Myocyte (in vitro differentiated cells): ENCODE measurements at places on chromosomes 5 and 9. TPM values are rescaled to one million over a fixed set of nuclear protein-coding genes. Genes with fewer than 3 reads are reported as not detected.

- DNase-seq: peak; percentile 20
Observed at GRCh38 chr5:95884017-95884325, 61.4 kb upstream of the GLRX start.

The ZNF366 gene
- 0.31 and 1.4 TPM in 2 replicates for total RNA-seq

The EQTN gene
- not detected in 2 replicates for total RNA-seq

DNA sequence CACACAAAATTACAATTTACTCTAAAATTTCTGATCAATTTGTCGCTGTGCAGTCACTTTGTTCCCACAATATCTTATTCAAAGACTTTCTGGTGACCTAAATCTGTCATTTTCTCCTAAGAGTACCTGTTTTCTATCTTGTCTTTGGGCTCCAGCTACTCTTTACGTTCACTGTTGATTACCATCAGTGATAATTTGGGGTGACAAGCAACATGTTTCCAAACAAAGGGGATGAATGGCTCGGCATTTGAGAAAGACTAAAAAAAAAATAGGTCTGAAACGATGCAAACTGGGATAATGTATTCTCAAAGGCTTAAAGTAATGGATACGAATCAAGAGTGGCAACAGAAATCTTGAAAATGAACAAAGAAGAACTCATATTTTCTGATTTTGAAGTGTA is 205.2 kb upstream of the DAB2 start:
- no peak for DNase-seq

The GOLPH3 gene
- total RNA-seq: 48.0 and 53.8 TPM in 2 replicates

DNA sequence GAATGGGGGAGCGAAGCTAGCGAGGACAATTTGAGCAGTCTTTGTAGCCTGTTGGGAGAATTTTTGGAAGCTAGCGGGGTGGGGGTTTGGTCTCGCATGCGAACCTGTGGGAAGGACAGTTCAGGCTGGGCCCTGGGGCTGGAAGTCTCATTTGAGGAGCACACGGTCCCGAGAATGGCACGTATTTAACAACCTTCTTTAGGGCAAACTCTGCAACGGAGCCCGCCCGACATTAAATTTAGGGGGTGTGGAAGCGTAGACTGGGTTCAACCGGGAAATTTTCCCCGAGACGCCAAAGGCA is 35.2 kb upstream of the NFIB start:
- DNase-seq: no peak

GRCh38 chr9:121273064-121273775 is 5.3 kb downstream of the GSN start:
- DNase-seq: no peak

The TBC1D13 gene
- 30.2 and 42.4 TPM in 2 replicates for total RNA-seq

The CCL21 gene
- total RNA-seq: not detected in 2 replicates

The POC5 gene
- total RNA-seq: 11.9 and 12.1 TPM in 2 replicates

- DNase-seq: no peak
Observed at GRCh38 chr9:93630806-93631411, 54.5 kb downstream of the PHF2 start.

DNA sequence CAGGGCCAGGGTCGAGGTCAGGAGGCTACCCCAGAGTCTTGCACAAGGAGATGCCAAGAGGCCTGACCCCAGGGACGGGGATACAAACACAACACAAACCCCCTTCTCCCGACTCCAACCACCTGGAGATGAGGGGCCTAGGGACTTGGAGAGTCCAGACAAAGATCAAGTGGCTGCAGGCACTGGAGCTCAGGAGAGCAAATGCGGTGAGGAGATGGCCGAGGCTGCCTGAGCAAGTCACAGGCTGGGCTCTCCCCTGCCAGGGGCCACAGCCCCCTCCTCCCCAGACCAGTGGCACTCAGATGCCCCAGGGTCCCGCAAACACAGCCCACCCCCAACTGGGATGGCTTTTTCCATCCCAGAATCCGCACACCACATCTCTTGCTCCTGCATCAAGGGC is 15.8 kb downstream of the SH3GLB2 start:
- no peak for DNase-seq

The SHOC1 gene
- total RNA-seq: not detected in 2 replicates

- DNase-seq: peak; percentile 84
Observed at GRCh38 chr9:70407081-70407503, 7.4 kb downstream of the KLF9 start.

DNA sequence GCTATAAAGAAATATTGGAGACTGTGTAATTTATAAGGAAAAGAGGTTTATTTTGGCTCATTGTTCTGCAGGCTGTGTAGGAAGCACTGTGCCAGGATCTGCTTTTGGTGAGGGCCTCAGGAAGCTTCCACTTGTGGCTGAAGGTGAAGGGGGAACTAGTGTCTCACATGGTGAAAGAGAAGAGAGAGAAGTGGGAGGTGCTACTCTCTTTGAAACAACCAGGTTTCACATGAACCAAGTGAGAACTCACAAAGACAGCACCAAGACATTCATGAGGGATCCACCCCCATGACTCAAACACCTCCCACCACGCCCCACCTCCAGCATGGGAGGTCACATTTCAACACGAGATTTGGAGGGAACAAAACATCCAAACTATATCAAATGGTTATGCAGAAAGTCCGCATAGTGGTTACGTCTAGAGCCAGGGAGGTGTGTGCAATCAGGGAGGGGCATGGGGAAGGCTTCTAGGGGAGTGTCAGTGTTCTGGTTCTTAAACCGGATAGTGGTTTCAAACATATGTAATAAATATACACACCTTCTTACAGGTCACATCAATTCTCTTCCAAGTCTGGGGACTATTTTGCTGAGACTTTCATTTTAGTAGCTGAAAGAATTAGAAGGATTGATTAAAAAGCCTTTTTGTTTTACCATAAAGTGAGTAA is 113.0 kb downstream of the TRIO start:
- no peak for DNase-seq

GRCh38 chr5:33883482-33883881 is 8.3 kb downstream of the ADAMTS12 start:
- DNase-seq: no peak

- no peak for DNase-seq
Observed at GRCh38 chr9:127773272-127773671, 5.2 kb downstream of the SH2D3C start.

DNA sequence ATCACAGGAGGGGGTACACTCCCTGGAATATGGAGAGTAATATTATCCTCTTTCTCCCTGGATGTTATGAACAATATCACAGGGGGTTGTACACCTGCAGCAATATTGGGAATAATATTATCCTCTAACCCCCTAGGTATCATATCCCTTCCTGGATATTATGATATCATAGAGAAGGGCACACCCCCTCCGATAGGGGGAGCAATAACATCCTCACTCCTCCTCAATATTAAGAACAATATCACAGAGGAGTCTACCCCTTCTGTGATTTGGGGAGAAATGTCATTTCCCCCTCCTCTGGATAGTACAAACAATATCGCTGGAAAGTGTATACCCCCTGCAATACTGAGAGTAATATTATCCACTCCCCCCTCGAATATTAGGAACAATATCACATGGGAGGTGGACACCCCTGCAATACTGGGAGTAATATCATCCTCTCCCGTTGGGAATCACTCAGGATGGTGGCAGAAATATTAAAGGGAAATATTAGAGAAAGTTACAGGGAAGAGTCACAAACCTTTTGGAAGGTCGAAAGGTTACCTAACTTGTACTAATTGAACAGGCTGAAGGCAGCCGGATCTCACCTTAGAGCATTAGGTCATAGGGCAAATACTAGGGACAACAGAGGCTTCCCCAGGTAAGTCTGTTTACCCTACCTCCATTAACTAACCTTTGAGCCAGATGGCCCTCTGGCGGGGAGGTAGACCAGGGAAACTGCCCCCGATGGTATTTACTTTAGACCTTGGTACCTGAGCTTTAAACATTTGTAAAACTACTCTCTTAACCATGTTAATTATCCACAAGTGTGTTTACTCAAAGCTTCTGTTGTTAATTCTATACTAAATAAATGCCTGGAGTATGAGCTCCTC is 57.5 kb upstream of the FREM1 start:
- no peak for DNase-seq

DNA sequence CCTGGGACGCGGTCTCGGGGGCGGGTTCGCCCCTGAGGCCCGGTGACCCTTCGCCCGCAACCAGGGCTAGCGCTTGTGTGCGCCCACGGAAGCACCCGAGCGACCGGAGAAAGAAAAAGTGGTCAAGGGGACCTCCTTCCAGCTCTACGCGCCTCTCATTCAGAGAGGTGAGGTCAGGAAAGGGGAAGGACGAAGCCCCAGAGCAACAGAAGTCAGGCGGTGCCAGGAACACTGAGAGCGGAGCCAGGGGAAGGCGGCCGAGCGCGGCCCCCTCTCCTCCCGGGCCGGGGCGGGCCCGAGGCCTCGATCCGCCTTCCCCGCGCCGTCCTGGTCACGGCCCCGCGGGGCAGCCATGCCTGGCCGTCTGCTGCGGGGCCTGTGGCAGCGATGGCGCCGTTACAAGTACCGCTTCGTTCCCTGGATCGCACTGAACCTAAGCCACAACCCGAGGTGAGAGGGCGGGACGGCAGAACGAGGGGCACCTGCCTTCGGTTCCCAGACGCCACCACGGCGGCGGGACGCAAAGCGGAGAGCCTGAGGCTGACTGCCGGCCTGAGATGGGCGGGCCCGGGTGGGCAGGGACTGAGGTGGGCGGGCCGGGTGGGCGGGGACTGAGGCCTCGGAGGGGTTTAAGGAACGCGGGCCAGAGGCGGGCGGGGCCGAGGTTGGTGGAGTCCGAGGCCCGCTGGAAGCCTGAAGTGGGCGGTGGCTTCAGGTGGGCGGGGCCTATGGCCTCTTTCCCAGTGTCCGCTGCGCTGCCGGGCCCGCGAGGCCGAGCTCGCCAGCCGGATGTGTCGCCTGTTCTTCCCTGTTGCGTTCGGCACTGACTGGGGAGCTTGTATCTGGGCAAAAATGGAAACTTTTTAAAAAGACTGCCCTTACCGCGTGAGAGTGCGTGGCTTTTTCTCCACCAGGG is at the start of gene SETD9:
SETD9 (plus strand) TSS at position 303 of the 916 bp plus-strand sequence; CDS start at position 353, 50 bp downstream.
- DNase-seq: peak; percentile 98

DNA sequence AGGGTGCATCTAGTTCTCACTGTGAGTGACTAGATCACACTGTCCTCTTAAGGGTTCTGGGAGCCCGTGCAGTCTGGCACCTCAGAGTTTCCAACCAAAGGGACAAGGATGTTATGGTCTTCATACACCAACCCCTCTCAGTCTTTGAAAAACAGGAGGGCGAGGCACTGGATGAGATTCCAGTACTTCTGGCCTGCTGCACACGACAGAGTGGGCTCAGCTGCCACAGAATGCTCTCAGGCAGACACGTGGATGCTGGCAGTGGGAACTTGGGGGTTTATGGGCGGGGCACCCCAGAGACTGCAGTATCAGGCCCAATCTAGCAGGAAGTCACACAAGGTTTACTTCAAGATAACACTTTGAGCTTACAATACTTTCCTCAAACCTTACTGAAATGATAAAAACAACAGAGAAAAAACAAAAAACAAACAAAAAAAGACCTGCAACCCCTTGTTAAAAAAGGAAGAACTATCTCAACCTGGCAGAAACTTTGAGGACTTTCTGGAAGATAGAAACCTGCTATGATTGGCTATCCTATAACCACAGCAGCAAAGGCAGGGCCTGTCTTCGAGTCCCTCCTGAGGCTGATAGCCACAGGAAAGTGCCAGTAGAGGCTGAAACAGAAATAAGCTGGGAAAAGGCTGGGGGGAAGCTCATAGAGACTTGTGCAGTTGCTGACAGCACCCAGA is 28.3 kb upstream of the TGFBR1 start:
- peak; percentile 71 for DNase-seq

DNA sequence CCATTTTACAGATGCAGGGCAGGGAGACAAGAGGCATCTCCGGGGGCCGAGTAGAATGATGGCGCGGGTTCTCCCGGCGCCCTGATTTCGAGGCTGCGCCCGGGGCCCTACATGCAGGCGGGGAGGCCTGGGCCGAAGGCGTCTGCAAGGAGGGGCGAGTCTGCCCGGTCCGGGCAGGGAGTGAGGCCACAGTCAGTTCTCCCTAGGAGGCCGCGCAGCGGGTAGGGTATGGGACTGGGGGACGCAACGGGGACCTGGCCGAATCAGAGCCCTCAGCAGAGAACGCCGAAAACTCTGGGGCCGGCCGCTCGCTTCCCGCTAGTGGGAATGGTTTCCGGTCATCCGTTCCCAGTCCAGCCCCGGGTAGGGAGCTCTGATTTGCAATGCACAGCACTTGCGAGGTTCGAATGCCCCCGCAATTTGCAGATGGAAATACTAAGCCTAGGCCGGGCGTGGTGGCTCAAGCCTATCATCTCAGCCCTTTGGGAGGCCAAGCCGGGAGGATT is 6.4 kb downstream of the TLX3 start:
- no peak for DNase-seq

DNA sequence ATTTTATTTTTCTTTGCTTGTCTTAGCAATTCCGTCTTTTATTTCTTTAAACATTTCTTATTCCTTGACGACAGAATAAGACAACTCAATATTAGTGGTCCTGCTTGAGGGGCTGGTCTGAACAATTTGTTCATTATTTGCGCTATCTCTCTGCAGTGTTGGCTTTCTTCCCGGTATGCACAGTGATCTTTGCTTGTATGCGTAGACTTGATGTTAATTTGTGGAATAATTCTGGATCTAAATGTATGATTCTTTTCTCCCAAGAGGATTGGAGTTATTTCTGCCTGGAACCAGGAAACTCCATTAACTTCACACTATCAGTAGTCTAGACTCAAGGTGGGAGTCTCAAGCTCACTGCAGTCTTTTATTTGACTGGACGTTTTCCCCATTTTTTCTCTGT is 80.4 kb downstream of the KDM4C start:
- no peak for DNase-seq

The PCBD2 gene
- 19.2 and 19.8 TPM in 2 replicates for total RNA-seq

DNA sequence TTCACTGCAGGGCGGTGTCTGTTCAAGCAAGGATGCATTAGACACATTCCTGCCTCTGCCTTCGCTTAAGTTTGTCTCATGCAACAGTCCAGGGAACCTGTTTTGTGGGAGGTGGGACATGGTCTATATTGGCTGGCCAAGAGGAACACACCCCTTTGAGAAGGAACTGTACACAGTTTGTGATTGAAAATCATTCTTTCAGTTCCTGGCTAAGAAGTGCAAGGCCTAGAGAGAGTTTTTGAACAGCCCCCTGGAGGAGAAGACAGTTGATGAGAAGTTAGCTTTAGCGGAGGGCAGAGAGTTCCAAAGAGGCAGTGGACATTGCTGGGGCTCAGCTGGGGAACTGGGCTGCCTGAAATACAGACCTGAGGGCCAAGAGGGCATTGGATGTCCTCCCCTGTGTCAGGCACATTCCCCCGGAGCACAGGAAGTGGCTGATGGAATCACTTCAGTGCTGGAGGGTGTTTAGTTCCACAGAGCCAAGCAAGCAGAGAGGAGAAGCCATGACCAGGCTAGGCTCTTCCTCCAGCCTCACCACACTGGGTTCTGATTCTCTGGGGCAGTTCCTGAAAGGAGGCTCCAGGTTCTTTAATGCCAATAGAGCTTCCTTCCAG is 66.6 kb downstream of the RGS3 start:
- no peak for DNase-seq

- DNase-seq: no peak
Observed at GRCh38 chr9:127118597-127119319, 3.7 kb downstream of the ANGPTL2 start.

DNA sequence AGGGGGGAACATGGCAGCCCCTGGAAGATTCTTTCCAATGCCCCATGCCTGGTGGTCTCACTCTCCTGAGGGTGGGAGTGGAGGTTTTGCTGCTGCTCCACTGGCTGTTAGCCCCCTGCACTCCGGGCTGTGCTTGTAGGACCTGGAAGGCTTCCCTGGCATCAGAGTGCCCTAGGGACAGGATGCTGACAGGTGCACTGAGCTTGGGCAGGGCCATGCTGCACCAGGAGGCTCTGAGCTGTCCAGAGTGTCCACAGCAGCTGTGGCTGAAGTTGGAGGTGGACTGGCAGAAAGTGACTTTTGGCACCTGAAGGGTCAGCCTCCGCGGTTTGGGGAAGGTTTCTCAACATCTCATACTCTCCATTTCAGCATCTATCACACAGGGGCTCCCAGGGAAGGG is 249.1 kb downstream of the GADD45G start:
- peak; percentile 41 for DNase-seq
